Spleen (tissue), 13 donors: ENCODE measurements at places on chromosomes 4 and X. TPM values are rescaled to one million over a fixed set of nuclear protein-coding genes. Genes with fewer than 3 reads are reported as not detected.

GRCh38 chrX:111124418-111124817 lies 28.4 kb downstream of the PAK3 start:
- DNase-seq = no peak

DNA sequence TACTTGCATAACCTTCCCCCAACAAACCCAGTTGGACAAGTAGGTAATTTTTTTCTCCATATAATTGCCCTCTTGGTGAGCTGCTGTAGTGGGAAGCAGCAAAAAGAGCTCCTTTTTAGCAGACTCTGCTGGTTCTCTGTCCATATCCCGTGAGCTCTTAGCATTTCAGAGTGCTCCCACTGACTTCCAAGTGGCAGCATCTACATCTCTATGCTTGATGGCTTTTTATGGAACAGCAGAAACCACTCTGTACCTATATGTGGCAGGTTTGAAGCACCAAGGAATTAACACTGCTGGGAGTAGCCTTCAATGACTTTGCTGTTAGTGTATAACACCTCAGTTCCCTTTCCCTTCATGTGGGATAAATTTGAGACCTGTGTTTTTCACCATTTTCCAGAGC lies 168.4 kb upstream of the NHS start:
- DNase-seq = no peak

DNA sequence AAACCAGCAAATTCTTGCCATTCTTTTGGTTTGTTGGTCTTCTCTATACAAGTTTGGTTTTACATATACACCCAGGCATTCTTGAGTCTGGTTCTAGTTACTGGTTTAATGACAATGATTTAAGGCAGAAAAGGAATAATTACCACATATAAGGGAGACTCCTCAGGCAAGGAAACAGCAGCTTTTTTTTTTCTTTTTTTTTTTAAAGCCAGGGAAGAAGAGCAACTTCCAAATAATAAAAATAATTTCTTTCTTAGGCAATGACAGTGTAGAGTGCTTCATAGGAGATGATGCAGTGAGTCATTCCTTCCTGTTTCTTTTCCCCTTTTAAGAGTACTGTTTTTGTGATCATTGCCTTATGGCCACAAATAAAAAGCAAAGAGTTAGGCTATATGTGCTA lies 289.7 kb downstream of the DKK2 start:
- no peak for DNase-seq

GRCh38 chrX:149467920-149468319 lies 37.2 kb downstream of the IDS start:
- DNase-seq = no peak

- DNase-seq = peak; percentile 10
Observed at GRCh38 chrX:1455948-1456280, 3.2 kb upstream of the ASMTL start.

DNA sequence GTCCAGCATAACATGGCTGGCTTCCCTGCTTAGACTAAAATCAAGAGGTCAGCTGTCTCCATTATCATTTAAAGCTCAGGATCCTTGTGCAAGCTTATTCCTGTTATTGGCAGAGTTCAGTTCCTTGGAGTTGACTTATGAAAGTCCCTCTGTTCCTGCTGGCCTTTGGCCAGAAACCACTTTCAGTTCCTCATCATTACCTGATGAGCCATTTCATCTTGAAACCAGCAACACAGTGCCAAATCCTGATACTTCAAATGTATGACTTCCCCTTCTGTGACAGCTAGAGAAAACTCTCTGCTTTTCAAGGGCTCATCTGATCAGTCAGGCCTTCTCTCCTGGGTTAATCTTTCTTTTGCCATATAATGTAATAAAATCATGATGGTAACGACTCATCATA lies 110.6 kb upstream of the FSTL5 start:
- DNase-seq = no peak

- no peak for DNase-seq
Observed at GRCh38 chrX:146907391-146908240, 93.1 kb upstream of the CXorf51A start.

- no peak for DNase-seq
Observed at GRCh38 chrX:42248226-42248625, 324.9 kb upstream of the CASK start.

DNA sequence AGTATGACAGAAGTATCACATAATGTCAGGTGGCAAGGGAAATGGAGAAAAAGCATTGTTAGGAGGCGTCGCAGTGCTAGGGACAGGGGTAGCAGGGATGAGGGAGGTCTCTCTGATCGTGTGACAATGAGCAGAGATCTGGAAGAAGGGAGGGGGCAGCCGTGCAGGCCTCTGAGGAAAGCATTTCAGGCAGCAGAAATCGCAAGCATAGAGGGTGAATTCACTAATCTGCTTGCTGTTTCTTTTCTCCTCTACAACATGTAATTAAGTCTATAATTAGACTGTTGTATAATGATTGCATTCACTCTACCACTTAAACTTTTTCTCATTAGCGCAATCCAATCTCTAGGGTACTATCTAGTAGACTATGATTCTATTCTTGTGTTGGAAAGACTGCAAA lies 9.1 kb downstream of the CYP4V2 start:
- DNase-seq = no peak

- DNase-seq = no peak
Observed at GRCh38 chr4:99847362-99847976, 30.8 kb downstream of the DAPP1 start.

GRCh38 chr4:53587135-53587534 lies 4.2 kb downstream of the LNX1 start:
- DNase-seq = no peak

DNA sequence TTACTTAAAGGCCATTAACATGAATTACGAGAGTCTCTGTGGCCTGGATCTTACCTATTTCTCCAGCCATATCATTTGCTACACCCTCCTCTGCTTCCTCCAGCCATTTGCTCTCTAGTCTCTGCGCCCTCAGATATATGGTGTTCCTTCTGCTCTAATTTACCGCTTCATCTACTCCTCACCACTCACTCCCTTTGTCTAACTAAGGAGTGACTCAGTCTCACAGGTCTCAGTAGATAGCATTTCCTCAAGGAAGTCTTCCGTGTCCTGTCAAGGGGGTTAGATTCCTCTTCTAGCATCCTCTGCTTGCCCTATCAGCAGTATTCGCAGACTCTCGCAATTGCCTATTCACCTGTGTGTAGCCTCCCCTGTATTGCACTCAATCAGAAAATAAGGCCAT lies 892.1 kb upstream of the INTU start:
- no peak for DNase-seq

DNA sequence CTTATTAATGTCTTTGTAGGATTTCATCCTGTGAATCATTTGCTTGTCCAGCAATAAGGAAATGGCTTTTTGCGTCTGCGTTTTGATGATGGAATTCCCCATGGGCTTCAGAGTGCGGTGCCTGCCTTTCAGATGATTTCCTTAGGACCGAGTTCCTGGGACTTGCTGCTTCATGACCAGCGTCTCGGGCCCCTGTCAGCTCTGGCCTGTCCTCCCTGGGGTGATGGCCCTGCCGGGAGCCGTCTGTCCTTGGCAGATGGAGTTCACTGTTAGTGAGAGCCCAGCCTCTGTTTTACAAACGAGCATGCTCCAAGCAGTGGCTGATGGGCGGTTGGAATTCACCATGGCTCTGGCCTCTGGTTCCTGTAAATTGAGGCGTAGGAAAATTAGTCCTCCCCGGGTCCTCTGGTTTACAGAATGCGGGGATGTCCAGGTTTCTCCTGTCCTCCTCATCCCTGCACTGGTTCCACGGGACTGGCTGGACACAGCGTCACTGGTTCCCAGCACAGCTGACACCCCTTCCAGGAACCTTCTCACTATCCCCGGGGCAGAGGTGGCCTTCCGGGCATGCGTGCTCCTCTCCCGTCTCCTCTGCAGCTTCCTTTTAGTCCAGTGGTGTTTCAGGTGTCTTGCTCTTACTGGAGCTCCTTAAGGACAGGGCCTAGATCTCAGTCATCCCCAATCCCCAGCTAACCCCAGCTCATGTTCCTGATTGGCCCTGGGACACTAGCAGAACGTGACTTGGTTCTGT lies 34.9 kb downstream of the TBC1D14 start:
- DNase-seq = peak; percentile 75

GRCh38 chr4:175385797-175386196 lies 426.3 kb downstream of the GPM6A start:
- no peak for DNase-seq

DNA sequence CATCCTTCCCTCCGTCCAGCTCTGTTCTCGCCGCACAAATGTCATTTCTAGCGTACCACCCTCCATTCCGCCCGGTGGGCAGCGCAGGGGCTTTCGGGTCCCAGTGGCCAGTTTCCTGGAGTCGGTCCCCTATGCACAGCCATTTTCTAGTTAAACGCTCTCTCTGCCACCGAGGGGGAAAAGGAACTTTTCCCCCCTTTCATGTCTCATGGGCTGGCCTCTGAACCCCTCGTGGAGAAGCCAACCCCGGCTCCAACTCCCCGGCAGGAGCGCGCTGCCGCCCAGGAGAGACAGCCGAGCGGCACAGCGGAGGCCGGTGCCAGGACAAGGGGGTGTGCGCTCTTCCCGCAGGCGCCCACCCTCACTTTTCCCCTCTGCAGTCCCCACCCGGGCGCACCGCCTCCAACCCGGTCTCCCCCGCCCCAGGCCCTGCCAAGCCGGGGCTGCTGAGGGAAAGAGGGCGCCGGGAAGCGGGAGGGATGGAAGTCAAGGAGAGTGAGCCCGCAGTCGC lies 662 bp downstream of the APBB2 start:
- peak; percentile 75 for DNase-seq

NPFFR2 gene
- total RNA-seq = not detected

KCND1 gene
- 3.7 TPM for total RNA-seq

MAGIX gene
- total RNA-seq = 0.89 TPM

SHROOM2 gene
- total RNA-seq = 2.6 TPM

XAGE2 gene
- total RNA-seq = not detected

RTL9 gene
- total RNA-seq = not detected
